ENCODE measurements at places on chromosomes 1 and 21.

GRCh38 chr21:37233551-37234146 lies 33.5 kb downstream of the VPS26C start:
- no peak for DNase-seq

- DNase-seq = peak; percentile 55
These were observed 62.6 kb upstream of the CD1D start for GRCh38 chr1:158117854-158118704.

GRCh38 chr1:170592591-170593111 lies 60.7 kb downstream of the GORAB start:
- no peak for DNase-seq

DNA sequence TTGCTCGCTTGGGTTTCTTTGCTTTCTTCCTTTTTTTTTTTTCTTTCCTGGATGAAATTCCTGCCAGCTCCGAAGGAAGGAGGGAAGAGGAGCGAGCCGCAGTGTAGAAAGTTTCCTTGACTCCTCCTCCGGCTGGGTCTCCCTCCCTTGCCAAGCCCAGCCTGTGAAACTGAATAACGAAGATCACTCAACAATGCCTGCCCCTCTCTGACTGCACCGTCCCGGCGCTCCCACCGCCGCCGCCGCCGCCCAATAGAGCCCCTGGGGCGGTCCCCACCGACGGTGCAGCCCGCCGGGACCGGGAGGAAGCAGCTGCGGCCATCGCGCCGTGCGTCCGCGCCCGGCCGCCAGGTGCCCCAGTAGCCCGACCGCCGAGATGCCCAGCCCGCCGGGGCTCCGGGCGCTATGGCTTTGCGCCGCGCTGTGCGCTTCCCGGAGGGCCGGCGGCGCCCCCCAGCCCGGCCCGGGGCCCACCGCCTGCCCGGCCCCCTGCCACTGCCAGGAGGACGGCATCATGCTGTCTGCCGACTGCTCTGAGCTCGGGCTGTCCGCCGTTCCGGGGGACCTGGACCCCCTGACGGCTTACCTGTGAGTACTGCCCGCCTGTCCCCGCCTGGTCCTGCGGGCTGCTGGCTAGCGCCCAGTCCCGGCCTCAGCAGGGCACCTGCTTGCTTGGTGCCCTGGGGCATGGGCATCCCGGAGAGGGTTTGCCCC lies at the start of gene LGR6:
LGR6 (plus strand) TSS at position 186 of the 714 bp plus-strand sequence; CDS start at position 377, 191 bp downstream.
- DNase-seq = no peak

DNA sequence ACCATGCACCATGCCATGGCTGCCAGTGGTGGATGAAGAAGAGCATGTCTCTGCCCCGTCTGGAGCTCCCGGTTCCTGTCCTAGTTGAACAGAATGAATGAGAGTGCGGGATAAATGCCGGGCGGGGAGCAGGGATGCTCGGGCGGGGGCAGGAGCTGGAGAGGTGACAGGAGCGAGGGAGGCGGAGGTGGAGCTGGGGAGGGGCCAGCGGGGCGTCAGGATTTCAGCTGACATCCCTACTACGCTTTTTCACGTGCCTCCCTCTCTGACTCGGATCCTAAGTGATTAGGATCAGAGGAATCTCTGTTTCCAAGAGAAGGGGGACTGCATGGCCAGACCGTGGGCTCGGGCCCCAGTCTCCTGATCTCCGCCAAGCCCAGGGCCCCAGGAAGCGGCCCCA lies 47.3 kb downstream of the TP73 start:
- DNase-seq = no peak

GRCh38 chr21:34790341-34790740 lies 121.5 kb downstream of the CLIC6 start:
- no peak for DNase-seq

GRCh38 chr21:39429445-39429844 lies 16.1 kb downstream of the LCA5L start:
- no peak for DNase-seq

DNA sequence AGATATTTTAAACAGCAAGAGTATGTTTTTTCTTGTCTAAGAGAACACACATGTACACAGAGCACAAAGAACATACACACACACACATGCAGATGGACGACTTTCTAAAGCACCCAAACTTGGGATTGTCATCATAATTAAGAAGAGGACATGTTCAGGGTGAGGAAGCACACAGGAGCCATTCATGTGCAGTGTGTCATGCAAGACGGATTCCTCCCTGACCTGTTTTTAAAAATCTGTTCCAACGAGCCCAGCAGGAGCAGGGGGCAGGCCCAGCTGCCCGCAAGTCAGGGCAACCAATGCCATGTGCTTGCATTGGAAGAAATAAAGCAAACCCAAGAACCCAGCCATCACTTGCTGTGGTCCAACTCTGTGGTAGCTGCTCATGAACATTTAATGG lies 167.3 kb upstream of the ZNF644 start:
- DNase-seq = no peak

- no peak for DNase-seq
These were observed 2.3 kb upstream of the SLC9A1 start for GRCh38 chr1:27157194-27157593.

DNA sequence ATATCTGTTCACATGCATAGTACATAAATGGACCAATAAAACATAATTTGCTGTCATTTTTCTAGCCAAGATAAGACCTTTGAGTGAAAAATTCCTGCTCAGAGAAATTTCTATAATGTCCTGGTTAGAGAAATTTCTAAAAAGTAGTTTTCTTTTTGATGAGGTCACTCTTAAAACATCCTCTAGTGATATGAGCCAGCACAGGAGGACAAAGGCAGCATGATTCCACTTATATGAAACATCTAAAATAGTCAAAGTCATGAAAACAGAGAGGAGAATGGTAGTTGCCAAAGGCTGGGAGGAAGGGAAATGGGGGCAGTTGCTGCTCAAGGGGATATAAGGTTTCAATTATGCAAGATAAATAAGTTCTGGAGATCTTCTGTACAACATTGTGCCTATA lies 239.4 kb downstream of the BACH1 start:
- DNase-seq = no peak

DNA sequence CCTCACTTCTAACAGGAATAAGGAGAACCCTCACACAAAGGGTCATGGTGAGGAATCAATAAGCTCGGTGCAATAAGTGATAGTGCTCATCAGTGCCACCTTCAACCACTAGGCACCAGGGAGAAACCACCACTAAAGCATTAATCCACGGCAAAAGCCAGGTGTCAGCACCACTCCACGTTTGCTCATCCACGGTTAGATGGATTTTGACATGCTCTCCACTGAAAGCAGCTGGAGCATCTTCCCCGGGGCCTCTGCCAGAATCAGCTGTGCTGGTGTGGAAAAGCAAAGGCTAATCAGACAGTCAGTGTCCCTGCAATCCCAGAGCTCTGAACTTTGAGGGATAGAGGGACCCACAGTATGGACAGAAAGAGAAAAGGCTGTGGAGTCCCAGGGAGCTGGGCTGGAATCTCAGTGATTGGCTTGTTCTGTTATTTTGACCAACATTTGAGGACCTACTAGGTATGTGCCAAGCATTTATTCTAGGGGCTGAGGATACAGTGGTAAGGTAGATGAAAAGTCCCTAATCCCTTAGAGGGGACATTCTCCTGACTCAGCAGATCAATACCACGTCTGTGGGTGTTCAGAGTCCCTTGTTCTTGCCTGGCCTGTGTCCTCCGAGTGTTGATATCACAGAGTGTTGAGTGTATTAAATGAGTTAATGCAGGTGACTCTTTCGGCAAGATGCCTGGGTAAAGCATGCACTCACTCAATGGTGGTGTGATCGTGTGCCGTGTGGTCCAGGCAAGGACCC lies 41.3 kb downstream of the FHAD1 start:
- DNase-seq = no peak

GRCh38 chr1:6037338-6037762 lies 8.3 kb upstream of the KCNAB2 start:
- no peak for DNase-seq

DNA sequence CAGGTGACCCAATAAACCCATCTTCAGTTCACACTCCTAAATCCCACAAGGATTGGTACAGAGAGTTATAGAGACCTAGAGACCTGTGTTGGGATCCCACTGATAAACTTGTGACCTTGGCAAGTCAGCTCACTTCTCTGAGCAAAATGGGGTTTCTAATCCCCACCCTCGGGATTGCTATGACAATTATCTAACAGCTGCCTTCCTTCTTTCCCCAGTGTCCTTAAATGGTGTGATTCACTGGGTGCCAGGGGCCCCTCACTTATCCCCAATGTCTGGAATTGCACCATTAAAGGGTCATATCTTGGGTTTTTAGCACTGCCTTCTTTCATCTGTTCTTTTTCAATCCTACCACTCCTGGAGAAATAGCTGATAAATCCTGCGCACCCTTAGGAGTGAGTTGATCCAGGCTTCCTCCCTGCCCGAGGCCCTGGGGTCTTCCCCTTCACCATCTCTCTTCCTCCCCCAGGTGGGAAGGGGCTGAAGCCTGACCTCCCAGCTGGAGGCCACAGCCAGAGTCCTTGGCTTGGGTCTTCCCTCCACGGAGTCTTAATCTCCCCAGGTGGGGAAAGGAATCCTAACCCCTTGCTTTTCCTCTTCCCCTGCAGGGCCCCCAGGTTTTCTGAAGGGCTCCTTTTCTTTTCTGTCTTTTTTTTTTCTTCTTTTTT lies 39.7 kb downstream of the LACTBL1 start:
- DNase-seq = no peak

GRCh38 chr1:10338047-10338446 lies 60.8 kb upstream of the PGD start:
- DNase-seq = peak; percentile 24

DNA sequence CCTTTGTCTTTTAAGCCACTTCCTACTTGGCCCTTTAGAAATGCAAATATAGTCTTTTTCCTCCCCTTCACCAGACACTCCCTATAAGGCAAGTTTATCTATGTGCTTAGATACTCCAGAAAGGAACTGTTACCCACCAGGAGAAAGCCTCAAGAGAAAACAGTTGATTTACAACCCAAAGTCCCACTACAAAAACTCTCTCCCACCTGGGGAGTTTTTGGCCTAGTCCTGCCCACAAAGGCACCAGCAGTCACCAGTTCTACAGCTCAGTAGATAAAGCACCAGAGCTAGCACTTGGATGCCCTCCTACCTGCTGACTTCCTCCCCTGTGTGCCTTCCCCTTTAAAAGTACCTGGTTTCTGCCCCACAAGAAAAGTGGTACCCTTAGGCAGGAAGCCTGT lies 27.7 kb upstream of the HAO2 start:
- DNase-seq = no peak

DNA sequence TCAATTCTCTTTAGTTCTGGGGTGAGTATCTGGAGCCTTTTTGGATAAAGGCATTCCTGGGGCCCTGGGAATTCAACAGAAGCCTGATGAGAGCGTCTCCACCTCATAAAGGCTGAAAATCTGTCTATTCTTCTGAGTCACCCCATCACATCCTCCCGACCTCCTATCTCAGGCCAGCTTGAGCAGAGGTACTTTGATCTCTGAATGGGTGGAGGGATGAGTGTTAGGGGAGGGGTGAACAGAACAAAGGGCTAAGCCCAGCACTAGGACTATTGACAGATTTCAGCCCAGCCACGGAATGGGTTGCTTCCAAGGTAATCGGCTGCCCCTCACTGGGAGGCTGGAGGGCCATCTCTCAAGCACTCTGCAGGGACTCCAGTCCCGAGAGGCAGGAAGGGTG lies 2.5 kb upstream of the MYBPH start:
- DNase-seq = no peak

DNA sequence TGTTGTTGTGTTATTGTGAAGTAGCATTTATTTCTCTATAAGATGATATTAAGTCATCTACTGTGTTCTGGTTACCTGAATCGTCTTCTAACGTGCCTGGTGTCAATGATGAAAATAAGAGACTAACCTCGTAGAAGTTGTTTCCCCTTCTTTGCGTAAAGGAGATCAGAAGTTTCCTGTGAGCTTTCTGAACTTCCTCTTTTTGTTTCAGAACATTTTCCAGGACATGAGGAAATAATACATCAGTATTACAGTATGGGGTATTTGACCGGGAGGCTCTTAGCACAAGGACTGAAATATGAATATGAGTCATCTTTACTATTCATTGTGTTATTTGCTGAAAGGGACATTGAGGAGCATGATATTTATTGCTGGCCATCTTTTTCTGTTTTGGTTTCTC lies 1.3 kb downstream of the ST6GALNAC3 start:
- no peak for DNase-seq

DNA sequence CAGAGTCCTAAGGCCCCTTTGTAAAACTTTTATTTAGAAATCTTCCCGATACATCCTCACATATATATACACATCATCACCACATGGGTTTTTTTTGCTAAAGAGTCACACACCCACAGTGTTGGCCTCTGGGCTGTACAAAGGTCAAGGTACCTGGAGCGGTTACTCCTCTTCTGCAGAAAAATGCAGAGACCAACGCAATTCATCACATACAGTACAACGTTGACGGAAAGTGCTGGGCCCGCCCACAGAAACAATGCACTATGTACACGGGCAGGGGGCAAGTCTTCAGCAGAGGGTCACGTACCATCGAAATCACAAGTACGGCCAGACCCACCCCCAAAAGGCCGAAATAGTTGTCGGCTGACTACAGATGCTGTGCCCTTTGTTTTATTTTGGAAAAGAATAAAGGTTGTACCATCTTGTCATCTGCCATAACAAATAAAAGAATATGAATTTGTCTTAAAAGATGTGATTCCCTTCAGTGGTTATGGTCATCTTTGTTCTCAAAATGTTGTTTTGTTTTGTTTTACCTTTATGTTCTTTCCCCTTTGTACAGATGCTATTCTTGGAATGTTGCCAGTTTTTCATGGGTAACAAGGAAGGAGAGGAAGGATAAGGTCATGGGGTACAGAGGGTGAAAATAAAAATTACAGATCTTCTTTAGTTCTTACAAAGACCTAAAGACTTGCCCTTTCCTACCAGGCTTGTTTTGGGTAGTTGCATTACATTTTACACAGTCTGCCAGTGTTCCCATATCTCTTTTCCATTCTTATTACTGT lies 15.6 kb downstream of the TAL1 start:
- DNase-seq = no peak

GRCh38 chr1:94531664-94532063 lies 9.9 kb downstream of the F3 start:
- DNase-seq = no peak

GRCh38 chr1:222926566-222926965 lies 111.7 kb downstream of the DISP1 start:
- DNase-seq = no peak

GRCh38 chr1:102045752-102046151 lies 49.0 kb upstream of the OLFM3 start:
- DNase-seq = no peak

DNA sequence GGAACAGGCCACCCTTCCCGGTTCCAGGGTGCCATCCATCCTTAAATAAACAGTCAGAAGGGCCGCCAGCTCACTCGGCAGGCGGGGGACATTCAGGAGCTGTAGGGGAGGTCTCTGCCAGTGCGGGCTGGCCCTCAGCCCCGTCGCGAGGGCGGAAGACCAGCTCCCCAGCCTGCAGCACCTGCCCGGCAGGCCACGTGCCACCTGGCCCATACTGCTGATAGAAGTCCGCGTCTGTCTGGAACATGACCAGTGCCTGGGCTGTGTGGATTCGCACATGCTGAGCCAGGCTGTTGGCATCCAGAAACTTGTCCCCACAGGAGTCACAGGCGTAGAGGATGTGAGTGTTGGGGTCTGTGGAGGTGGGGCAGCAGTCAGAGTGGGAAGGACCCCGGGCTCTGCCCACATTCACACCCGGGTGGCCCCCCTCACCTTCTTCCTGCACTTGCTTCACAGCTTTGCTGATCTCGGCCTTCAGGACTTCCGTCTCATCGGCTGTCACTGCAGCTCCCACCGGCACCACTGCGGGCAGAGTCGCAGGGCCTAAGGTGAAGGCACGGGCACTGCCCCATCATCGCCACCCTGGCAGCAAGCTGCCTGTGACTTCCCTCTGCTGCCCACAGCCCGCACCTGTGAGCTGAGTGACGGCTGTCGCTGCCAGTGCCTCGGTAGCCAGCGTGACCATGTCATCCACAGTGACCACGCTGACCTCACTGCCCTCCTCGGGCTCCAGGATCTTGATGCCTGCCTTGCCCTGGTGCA lies 33.8 kb downstream of the ZBTB17 start:
- no peak for DNase-seq

- no peak for DNase-seq
These were observed 6.3 kb downstream of the RCC1 start for GRCh38 chr1:28512058-28512611.

Measured in activated CD8-positive, alpha-beta memory T cell treated with anti-CD3 and anti-CD28 coated beads, Interleukin-2, amount 50 U/mL, for 4 hours (primary cell).